HFFc6 (cell line): ENCODE measurements at places on chromosomes 2 and 18.
A peak's percentile ranks its signal among the peaks of the same experiment; 100 is the strongest.

GRCh38 chr18:3760741-3761140, 310.8 kb downstream of the TGIF1 start:
- DNase-seq = no peak

GRCh38 chr2:68039317-68039716, 23.5 kb downstream of the C1D start:
- DNase-seq = no peak

GRCh38 chr18:79853303-79853992, 55.7 kb downstream of the KCNG2 start:
- DNase-seq = no peak

DNA sequence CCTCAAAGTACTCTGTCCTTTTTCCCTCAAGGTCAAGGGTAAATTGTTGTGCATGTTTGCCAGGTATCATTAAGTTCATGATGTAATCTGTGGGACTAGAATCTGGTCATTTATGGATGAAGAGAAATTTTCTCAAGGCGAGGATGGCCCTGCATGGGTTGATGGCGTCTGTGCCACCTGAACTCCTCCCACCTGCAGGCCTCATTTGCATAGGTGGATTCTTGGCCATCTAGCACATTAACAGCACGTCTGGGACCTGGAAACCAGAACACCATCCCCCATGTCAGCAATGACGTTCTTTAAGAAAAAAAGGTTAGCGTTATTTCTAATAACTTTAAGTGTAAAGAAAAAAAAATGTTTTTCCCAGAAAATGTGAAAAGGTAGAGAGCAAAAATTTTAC, 145.8 kb downstream of the ESCO1 start:
- DNase-seq = no peak

- DNase-seq = no peak
These were observed 112.1 kb downstream of the MCFD2 start for GRCh38 chr2:46803547-46803878.

DNA sequence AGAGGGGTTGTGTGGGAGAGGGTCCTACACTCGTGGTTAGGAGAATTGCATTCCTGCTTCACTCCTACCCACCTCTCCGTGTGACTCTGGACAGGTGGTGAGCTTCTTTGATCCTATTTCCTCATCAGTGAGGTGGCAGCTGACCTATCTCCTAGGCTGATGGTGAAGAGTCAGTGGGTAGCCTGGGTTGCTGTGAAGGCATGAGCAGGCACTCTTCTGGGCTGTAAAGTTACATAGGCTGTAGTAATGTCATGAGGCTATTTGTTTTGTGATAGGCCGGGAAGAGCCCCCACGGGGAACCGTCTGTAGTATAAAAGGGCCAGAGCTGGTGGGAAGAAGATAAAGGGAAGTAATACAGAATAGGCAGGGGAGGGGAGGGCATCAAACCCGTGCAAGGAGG, 83.8 kb downstream of the TMEM247 start:
- no peak for DNase-seq

DNA sequence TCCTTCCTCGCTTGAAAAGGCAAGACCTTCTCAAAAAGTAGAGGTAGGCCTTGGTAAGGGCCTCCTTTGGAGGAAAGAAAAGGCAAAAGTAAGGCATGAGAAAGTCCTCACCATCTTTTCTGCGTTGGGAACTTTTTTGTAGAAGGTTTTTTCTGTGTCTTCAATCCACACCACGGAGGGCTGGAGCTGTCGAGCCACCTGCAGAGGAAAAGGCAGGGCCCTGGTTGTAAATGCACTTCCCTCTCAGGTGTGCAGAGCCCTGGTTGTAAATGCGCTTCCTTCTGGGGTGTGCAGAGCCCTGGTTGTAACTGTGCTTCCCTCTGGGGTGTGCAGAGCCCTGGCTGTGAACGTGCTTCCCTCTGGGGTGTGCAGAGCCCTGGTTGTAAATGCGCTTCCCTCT, 80.2 kb upstream of the ASB18 start:
- DNase-seq = no peak

DNA sequence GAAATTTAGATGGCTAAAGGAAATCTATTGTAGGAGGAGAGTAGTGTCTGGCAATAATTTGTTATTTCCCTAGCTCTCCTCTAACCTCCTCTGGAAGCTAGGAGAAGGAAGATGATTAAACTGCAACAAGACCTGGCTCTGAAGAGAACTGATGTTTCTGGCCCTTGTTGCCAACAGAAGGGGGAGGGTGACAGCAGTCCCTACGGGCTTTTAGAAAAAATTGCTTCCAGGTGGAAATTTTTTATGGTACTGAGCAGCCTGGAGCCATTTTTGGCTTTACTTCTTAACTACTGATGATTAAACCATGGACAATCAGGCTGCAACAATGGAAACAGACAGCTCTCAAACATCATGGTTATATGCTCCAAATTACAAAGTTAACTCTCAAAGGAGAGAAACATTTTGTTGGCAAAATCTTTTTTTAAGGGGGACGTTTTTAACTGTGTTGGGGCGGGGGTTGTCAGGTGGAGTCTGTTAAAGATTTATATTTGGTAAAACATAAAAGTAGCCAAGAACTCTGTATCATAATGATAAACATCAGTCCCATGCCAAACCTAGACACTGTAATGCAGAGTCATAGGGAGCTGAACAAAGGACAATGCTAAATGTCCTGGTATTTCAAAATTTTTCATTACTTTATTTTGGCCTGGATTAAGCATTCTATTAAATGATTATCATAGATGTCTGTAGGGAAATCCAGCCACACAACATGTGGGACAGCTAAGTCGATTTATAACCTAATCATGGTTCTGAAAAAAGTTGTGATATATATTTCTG, 70.0 kb downstream of the EXOC6B start:
- DNase-seq = peak; percentile 24

- DNase-seq = peak; percentile 92
These were observed 3.4 kb downstream of the MBP start for GRCh38 chr18:77129150-77129551.

DNA sequence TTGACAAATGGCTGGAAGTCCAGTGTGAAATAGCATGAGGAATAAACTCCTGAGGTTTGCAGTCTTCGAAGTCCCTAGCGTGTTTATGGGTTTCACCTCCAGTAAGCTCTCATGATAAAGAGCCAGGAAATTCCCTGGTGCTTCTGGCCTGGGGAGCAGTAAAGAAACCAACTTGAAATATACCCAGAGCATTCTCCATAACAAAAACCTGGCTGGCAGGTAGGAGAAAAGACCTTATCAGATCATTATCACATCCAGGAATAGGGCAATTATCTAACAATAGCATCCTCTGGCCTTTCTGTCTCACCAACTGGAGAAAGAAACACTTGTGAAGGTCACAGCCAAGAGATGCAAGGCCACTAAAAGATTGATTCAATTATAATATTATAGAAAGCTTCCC, 513.6 kb upstream of the LRRTM4 start:
- DNase-seq = no peak

DNA sequence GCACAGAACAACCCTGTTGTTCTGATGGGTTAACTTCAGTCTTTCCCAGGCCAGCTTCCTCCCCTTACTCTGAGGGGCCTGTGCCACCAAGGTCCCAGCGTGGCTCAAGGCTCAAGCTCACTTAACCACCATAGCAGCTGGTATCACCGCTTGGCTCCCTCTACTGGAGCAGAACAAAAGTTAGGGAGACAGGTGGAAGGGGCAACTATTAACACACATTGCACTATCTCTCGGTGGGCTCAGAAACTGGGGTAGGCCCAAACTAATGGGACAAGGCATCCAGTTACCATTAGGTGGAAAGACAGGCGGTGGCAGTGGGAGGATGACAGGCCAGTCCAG, 88.7 kb upstream of the ATL2 start:
- peak; percentile 3 for DNase-seq

DNA sequence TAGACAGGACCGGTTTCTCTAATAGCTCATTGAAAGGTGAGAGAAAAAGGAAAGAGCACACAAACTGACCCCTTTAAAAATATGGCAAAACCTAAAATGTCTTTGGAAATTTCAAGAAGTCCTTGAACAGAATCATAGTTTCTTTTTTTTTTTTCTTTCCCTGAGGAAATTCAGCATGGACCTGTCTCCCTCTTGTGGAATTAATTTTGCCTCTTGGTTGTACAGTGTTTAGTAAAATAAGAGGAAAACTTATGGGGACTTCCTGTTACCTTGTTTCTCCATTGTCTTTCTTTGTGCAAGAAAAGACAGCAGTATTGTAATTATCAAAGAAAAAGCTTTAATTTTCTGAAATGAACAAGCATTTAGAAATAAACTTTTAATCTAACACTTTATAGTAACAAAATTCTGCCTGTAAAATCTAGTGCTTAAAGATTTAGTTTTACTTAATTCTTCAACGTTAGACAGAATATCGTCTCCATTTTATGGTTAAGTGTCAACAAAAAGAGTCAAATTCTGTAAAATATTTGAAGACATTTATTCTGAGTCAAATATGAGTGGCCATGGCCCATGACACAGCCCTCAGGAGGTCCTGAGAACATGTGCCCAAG, 176.3 kb upstream of the NABP1 start:
- DNase-seq = peak; percentile 28

- no peak for DNase-seq
These were observed 50.8 kb downstream of the CCBE1 start for GRCh38 chr18:59646228-59646962.

DNA sequence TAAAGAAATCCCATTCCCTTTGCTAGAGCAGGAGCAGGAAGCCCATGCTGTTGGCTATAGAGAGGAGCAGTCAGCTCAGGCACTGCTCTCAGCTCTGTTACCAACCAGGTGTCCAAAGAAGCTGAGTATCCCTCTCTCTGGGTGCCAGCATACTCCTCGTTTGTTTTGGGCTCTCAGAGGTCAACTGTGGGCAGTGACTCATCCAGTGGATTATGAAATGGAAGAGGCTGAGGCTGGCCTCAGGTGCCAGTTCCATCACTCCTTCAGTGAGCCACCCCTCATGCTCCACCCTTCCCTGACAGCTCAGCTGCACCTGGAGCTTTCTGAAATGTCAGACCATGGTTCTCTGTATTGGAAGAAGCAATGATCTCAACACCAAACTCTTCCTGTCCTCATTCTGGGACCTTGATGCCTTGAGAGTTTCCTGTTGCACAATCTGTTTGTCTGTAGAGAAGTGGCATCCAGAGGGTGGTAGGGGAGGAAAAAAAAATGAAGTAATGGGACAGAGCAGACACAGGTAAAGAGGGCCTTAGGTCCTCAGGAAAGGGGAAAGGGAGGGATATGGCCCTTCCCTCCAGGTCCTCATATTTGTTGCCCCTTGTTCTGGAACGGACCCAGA, 31.2 kb upstream of the EN1 start:
- DNase-seq = no peak

GRCh38 chr2:159854481-159854880, 56.5 kb upstream of the CD302 start:
- no peak for DNase-seq
